Right ventricle myocardium inferior (tissue), 1 donor: ENCODE measurements at places on chromosomes 2 and 18.

GRCh38 chr18:32300914-32301313 lies 111.1 kb downstream of the MEP1B start:
- DNase-seq = no peak

- no peak for DNase-seq
These were observed 160.7 kb downstream of the DTNB start for GRCh38 chr2:25512707-25513106.

GRCh38 chr2:184644685-184645084 lies 46.4 kb downstream of the ZNF804A start:
- DNase-seq = no peak

GRCh38 chr2:216505133-216506106 lies 6.8 kb downstream of the RPL37A start:
- no peak for DNase-seq
